Activated CD4-positive, alpha-beta T cell treated with anti-CD3 and anti-CD28 coated beads for 24 hours (primary cell): ENCODE measurements at places on chromosomes 6 and 20.

- no peak for DNase-seq
Measured at GRCh38 chr20:59835448-59836395, 97.7 kb downstream of the SYCP2 start.

- DNase-seq: no peak
Measured at GRCh38 chr20:52103913-52104545, 87.5 kb downstream of the ZFP64 start.

GRCh38 chr6:20708367-20709124 lies 174.3 kb downstream of the CDKAL1 start:
- peak; percentile 11 for DNase-seq

DNA sequence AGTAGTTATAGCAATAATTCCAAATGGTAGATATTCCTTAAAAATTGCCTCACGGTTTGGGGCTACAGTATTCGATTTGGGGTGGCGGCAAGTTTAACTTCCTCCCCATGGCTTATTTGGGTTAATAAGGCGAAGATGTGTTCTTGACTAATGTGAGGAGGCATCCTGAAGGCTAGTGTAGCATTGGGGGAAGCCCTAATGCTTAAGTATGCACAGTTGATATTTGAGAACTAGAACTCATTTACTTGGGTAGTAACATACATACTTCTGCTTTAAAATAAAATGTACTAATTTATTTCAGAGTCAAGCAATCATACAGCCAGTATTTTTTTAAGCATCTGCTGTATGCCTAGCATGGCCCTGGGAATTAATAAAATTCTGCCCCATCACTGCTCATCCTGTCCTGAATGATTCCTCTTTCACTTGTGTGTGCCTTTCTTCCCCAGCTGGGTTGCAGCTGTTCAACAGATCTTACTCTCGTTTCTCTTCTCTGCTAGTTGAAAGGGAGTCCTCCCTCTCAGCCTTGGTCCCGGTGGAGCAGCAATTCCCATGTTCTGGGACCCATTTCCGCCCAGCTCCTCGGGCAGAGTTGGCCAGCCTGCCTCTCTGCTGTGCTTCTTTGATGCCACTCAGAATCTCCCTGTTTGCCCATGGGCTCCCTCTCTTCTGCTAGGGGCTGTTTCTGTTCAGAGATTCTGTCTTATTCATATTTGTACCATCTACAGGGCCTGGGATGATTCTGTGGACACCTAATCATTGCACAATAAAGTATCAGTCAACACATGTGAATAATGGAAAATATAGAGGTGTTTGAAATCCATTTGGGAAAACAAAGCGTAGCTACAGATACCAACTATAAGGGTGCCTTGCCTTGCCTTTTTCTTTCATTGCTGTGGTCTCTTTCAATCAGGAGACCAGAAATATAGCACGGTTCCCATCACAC lies 104.8 kb downstream of the ARID1B start:
- DNase-seq: no peak

GRCh38 chr20:8652396-8652795 lies 416.5 kb upstream of the PLCB4 start:
- no peak for DNase-seq

DNA sequence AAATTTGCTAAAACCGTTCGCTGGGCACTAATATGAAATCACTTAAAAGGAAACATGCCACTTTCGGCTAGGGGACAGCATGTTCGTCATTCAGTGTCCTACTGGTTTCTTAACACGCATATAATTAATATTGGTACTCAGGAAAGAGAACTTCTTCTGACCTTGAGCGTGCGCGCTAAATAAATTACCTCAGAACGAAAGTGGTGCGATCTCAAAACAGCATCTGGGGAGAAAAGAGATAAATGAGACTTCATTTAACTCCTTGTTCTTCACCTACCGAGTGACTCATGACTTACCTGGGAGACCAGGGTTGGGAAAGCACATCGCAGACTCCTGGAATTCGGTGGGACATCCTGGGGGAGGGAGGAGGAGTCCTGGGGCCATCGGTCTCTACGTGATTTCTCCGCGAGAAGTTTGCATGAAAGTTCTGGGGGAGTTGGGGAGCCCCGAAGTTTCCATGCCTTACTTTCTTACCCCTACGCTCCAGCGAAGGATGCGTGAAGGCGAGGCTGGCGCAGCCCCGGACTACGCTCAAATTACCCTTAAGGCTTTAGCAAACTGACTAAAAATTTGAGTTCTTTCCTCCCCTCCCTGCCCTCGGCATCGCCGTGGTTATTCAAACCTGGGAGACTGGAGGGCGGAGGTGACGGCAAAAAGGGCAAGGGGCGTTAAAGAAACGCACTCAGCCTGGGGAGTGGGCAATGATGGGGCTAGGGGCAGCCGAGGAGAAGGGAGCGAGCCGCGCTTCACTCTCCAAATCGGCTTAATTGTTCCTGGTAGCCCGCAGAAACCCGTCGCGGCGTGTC lies 1.1 kb upstream of the BEND6 start:
- no peak for DNase-seq

DNA sequence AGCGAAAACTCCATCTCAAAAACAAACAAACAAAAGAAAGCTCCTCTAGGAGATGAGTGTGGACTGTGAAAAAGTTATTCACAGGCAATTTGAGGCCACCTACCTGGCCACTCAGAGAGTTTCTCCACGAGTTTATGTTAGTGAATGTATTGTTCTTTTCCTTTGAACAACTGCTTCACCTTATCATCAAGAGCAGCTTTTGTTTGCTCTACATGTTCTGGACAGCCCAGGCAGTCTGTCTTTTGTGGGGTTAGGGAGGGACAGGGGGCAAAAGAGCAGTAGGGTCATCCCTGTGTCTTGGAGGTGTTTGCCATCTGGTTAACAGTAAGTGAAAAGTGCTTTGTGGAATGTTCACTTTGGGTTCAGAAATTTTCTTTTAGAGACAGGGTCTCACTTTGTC lies 8.0 kb downstream of the CASS4 start:
- no peak for DNase-seq

GRCh38 chr6:150866991-150867501 lies 1.5 kb downstream of the MTHFD1L start:
- DNase-seq: no peak

DNA sequence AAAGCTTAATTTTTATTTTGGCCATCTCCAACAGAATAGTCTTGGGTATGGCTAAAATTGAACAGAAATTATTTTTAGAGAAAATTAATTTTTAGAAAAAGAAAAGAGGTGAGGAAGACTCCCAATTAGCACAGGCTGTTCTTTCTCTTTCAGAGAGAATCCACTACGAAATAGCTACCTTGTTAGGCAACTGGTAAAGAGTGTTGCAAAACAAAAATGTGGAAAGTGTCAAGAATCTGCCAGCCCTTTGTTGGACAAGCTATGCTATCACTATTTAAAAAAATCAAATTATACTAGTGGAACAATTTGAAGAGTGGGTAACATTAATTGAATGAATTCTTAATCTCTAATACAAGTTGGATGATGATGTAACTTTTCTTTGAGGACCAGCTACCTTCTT lies 19.2 kb upstream of the ZSCAN9 start:
- no peak for DNase-seq

- DNase-seq: no peak
Measured at GRCh38 chr6:108796875-108797274, 51.3 kb upstream of the ARMC2 start.

GRCh38 chr6:42177514-42178364 lies 4.6 kb downstream of the GUCA1A start:
- no peak for DNase-seq

GRCh38 chr20:35225319-35226125 lies 968 bp upstream of the MMP24 start:
- no peak for DNase-seq

GRCh38 chr6:30350524-30350923 lies 5.6 kb downstream of the RPP21 start:
- DNase-seq: no peak

- no peak for DNase-seq
Measured at GRCh38 chr6:1764397-1764987, 154.8 kb downstream of the FOXC1 start.

DNA sequence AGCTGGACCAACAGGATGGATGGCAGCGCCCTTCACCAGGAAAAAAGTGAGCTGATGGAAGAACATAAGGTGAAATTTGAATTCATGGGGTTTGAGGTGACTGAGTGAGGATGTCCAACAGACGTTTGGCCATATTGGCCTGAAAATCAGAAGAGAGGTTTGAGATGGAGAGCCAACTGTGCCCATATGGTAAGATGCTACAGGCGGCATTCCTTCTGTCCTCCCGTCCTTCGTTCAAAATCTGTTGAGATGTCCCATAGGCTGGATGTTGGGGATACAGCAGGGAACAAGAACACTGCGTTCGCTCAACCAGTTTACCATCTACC lies 468 bp upstream of the CMTR1 start:
- no peak for DNase-seq

- DNase-seq: no peak
Measured at GRCh38 chr6:133632906-133633305, 256.0 kb upstream of the TCF21 start.

GRCh38 chr6:75611011-75611701 lies 9.5 kb downstream of the SENP6 start:
- no peak for DNase-seq

DNA sequence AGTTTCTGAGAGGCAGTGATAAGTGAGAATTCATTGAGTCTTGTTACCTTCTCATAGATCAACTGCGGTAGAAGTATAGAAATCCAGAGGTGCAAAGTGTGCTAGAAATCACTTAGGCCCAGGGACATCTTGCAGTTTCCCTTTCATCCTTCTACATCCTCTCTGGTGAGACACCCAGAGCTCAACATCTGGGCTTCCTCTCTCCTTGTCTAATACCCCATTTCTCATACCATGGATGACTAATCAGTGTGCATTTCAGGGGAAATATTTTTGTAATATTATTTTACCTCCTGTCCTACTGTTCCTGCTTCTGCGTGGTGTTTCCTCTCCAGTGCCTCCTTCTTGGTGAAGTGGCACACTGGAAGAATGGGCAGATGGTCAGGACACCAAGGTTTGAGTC lies 322.4 kb downstream of the TFAP2B start:
- DNase-seq: no peak

DNA sequence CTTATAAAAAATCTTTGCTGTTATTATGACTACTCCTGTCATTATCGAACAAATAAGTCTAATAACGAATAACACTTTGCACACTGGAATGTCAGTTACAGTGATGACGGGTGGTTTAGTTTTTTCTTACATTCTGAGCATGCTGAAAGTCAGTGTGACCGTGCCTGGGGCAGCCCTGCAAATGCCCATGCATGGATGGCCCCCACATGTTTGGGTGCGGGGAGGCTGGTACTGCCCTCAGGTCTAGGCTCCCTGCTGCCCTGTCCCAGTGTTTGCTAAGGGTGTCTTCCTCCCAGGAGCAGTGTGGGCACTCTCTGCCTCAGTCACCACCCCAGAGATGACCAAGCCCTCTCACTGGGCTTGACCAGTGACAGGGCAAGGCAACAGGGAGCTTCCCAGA lies 3.0 kb downstream of the CSTL1 start:
- no peak for DNase-seq

GRCh38 chr20:312067-312466 lies 13.3 kb upstream of the SOX12 start:
- DNase-seq: no peak

DNA sequence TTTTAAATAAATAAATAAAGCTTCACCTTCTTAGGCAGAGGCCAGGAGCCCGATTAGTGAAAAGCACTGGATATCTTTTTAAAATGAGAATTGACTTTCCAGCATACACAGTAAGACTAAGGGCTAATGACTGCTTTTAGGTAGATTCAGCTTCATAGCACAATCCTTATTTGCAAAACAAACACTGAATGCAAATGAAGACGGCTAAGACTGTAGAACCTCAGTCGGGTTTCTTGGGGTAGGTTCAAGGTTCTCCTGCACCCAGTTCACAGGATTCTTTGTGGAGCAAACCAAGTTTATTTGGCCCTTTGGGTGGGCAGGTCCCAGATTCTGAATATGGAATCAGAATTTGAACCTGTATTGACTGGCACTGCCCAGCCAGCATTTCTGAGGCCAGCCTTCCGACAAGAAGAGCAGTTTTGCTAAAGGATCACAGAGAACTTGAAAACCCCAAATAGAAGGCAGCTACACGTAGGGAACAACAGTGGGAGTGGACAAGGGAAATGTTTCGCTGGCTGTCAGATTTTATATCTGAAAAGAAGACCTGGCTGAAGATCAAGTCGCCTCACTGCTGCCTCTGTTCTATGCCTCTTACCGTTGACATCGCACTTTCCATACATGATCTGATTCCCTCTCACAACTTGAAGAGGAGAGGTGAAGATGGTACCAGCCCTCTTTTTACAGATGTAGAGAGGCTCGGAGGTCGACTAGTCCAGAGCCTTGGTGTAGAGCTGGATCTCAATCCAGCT lies 8.2 kb downstream of the TRERF1 start:
- DNase-seq: no peak

DNA sequence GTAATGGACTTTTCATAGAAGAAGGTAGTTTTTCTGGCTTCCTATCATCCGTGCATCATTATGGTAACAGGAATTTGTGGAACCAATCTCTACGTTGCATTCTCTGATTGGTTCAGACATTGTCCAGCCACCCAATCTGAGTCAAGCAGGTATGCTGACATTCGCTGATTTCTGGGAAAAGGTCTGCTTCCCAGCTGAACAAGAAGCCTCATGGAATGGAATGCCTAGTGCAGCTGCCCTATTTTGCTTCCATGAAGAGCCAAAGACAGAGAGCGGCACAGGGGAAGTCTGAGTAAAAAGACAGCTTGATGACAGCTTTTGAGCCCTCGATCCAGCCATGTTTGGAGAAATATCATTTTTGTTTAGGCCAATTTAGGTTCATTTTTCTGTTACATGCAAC lies 38.5 kb upstream of the TXLNB start:
- no peak for DNase-seq

- no peak for DNase-seq
Measured at GRCh38 chr6:137843211-137843610, 23.8 kb upstream of the TNFAIP3 start.

GRCh38 chr6:168496997-168497331 lies 56.0 kb downstream of the SMOC2 start:
- no peak for DNase-seq

DNA sequence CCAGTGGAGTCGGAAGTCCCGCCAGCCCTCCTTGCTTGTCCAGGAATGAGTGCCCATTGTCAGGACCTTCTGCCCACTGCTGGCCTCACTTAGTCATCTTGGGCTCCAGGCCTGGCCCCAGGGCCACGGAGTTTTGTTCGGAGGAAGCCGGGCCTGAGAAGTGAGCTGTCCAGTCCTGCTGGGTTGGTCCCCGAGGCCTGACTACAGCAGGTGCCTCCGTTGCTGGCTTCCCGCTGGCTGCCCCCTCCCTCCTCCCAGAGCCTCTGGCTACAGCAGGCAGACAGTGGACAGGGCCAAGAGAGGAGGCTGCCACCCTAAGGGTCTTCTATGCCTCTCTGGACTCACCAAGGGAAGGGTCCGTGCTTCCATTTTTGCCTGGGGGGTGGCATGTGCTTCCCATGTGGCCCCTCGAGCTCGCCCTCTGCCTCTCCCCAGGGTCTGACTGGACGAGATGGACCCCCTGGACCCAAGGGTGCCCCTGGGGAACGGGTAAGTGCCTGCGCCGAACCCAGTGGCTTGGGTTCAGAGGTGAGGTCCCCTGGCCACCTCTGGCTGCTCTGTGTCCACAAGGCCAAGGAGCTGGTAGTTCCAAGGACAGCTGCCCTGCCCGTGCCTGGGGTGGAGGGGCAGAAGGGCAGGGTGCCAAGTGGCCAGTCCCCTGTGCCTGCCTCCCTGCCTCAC lies 2.8 kb downstream of the COL9A3 start:
- no peak for DNase-seq

- DNase-seq: no peak
Measured at GRCh38 chr6:167979436-167980139, 17.9 kb upstream of the KIF25 start.
